H1 (cell line): ENCODE measurements at places on chromosomes 4 and X. TPM values are rescaled to one million over a fixed set of nuclear protein-coding genes. Genes with fewer than 3 reads are reported as not detected.

ELOVL6 gene
- 86.6 and 89.6 TPM in 2 replicates for total RNA-seq

FGB gene
- total RNA-seq = not detected in 2 replicates

MAD2L1 gene
- 88.1 and 93.0 TPM in 2 replicates for total RNA-seq

DNA sequence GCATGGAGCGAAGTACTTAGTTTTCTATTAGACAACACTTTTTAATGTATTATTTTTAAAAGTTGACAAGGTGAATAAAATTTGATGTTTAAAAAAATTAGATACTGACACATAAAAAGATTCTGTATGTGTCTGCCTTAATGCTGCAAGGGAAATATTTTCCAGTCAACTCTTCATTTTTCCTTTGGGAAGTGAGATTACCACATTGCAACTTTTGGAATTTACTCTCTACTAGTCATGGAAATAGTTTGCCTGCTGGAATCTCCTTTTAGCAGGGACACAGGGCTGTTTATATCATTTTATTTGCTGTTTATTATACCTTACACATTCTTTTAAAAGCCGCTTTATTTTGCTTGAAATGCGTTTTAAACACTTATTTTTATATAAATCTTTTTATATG is 135.1 kb downstream of the MID1 start:
- no peak for DNase-seq

GRCh38 chr4:153792618-153793247 is 3.9 kb upstream of the SFRP2 start:
- no peak for DNase-seq

NAT8L gene
- 10.8 and 11.5 TPM in 2 replicates for total RNA-seq

GRCh38 chrX:139563251-139563650 is 32.7 kb downstream of the F9 start:
- no peak for DNase-seq

PDLIM3 gene
- total RNA-seq = 7.6 and 8.1 TPM in 2 replicates

GRCh38 chr4:79338148-79338547 is 12.3 kb upstream of the NAA11 start:
- no peak for DNase-seq

CHRDL1 gene
- total RNA-seq = 15.6 and 17.4 TPM in 2 replicates

GRCh38 chrX:35150052-35150451 is 207.5 kb downstream of the FAM47B start:
- DNase-seq = no peak

DNA sequence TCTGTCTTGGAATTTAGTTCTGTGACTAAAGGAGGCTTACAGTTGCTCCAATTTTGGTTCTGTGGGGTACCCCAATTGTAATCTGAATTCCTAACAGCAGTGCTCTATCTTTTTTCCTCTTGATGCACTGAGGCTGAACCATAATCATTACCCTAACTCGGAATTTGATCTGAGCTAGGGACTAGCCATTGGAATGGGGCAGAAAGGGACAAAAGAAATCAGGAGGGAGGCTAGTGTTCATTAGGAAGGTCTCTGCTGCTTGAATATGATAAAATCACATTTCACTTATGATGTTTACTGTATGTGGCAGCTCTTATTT is 2.7 kb downstream of the KLF3 start:
- no peak for DNase-seq

GRCh38 chrX:38220024-38220414 is 652 bp downstream of the SRPX start:
- no peak for DNase-seq
